ENCODE measurements at places on chromosomes 1 and 21.

- no peak for DNase-seq
Observed at GRCh38 chr21:26719750-26720149, 125.5 kb downstream of the ADAMTS1 start.

DNA sequence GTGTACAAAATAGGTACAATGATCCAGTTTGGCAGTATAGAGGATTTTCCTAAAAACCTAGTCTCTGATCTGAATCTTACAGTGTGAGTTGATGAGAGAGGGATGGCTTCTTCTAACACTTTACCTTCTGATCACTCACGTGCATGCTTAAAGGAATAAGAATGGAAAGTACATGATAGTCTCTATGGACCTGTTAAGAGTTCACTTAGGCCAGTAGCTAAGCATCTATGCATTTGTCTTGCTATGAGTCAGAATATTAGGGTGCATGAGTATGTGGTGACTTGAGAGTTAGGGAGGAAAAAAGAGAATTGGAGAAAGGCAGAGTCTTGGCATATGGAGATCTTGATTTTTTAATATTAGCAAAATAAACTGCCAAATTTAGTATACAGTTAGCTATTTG, 206.3 kb downstream of the COL11A1 start:
- DNase-seq: no peak

DNA sequence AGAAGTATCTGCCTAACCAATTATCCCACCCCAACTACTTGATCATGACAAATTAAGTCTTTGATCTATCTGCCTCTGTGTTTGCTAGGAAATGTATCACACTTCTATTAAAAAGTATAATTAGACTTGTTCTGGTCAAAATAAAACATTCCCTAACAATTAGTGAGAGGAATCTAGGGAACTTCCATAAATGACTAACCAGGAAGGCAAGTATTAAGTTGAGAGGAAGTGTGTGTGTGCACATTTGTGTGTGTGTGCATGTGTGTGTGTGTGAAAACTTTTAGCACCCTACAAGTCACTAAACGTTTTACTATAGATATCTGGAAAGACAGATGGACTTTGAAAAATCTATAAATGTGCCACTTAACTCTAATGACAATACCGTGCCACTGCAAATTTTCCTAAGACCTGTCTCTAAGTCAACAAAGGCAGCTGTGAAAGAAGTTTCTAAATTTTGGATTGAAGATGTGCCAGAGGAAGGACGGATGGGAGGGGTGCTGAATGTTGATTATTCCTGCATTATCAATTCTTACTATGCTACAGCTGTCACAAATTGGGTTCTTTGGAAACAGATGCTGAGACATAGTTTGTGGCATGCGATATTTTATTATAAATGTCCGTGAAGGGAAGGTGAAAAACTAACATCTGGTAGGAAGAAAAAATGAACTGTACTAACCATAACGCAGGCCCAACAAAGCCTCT, 567.1 kb downstream of the PTPRC start:
- no peak for DNase-seq

GRCh38 chr1:12552951-12553921, 64.8 kb downstream of the DHRS3 start:
- DNase-seq: no peak

GRCh38 chr1:39258925-39259244, 54.4 kb downstream of the MACF1 start:
- no peak for DNase-seq

DNA sequence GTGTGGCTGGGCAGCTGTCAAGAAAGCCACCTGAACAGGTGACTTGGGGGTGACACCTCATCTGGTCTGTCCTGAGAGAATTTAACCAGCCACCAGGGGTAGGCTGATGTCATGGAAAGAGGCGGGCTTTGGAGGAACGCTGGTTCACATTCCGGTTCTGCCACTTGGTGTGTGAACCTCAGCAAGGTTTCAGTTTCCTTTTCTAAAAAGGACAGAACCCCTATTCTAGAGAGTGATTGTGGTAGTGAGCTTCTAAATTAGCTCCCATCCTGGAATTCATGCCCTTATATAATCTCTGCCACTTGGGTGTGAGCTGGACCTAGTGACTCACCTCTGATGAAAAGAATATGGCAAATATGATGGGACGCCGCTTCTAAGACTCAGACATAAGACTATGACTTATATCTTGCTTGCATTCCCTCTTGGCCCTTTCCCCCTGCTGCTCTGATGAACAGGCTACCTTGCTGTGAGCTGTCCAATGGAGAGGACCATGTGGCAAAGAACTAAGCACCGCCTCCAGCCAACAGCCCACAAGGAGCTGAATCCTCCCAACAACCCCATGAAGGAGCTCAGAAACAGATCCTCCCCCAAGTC, 332.1 kb downstream of the RRAGC start:
- DNase-seq: no peak

GRCh38 chr1:245622332-245623014, 467.7 kb downstream of the KIF26B start:
- DNase-seq: no peak

DNA sequence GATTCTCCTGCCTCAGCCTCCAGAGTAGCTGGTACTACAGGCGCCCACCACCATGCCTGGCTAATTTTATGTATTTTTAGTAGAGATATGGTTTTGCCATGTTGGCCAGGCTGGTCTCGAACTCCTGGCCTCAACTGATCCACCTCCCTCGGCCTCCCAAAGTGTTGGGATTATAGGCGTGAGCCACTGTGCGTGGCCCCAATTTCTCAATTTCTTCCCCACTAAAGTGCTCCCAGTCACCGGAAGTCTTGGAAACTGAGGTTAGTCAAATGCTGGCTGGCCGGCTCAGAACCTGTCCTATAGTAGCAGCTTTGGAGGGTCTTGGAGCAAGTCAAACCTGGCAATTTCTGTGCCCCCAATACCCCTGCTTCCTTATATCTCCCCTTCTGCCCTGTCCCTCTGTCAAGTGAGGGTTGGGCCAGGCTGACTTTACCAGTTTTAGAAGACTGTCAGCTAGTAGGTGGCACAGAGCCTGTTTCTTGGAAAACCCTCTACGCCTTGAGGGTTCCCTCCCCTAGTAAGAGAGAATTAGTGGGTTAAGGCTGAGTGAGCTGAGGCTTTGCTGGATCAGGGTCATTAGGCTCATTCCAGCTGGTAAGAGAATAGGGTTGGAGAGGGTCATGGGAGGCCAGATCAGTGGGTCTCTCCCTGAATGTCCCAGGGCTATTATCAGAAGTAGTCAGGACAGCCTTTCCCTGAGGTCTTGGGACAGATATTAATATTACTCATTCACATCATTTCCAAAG, 8.3 kb upstream of the EPB41 start:
- no peak for DNase-seq

GRCh38 chr1:96872757-96873156, 151.2 kb downstream of the PTBP2 start:
- DNase-seq: no peak

DNA sequence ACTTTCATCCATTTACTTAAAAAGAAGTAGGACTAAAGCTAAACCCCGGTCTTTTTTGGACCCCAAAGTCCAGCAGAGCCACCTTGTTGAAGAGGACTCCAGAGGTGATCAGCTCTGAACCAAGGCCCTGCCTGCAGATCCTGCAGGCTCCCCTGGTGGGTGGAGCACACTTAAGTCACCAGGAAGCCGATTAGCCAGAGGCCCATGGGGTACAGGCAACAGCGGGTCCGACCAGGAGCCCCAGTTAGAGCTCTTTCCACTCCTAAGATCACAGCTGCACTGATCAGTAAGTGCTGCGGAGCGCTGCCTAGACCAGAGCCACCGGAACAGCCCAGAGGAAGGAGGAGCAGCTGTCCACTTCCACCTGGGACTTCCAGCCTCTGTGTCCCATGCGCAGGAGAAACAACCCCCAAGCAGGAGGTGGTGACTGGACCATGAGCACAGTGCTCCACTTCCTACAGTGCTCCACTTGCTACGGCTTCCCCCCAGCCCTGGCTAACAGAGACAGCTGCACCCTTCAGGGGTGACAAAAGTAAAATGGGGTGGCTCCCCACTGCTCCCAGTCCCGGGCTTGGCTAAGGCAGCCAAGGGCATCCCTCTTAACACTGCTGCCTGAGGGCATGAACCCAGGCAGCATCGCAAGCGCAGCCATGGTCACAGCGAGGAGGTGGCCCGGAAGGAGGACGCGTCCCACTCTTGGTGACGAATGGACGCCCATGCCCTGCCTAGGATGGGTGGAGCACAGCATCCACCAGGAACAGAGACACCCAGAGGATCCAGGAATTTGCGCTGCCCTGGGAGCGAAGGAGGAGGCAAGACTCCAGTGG, 58.0 kb downstream of the NPHP4 start:
- DNase-seq: no peak

DNA sequence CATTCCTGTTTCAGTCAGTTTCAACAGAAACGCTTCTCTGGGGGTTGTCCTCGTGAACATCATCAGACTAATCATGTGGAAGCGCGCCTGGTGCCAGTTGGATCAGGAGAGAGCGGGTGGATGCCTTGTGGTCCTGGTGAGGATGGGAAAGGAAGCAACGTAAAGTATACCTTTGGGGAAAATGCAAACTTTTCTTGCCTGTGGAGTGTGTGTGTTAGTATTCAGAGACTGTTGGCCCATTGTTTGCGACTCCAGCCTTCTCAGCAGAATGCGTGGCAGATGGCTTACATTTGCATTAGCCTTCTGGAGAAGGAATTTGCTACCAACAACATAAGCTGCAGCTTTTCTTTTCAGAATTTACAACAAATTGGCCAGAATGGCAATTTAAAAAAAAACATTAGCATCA, 173.9 kb downstream of the RWDD3 start:
- DNase-seq: no peak

DNA sequence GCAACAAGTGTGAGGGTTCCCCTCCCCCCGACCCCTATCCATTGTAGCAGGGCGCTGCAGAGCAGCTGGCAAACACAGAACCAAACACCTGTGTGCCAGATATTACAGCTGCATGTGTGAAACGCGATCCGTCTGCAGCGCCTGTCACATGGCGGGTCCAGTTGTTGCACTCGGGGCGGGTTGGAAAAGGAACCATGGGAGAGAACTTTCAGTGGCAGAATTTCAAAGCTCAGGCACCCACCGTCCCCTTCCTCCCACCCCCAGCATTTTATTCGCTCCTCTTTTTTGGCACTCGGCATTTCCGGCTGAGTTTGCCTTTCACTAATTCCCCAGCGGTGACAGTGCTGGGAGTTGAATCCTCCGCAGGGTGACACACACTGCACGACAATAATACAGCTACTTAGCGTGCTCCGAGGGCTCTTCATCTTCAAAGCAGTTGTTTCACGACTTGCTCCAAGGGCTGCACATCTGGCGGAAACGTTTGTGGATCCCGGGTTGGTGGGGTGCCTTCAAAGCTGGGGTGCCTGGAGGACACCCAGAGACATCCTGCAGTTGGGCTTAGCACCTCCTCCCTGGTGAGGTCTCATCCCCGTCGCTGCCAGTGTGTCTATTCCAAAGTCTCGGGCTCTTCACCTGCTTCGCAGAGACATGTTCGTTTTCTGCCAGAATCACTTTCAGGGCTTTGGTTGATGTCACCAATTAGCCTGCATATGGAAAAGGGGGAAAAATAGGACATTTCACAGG, 180.7 kb downstream of the ZBTB18 start:
- DNase-seq: no peak

- no peak for DNase-seq
Observed at GRCh38 chr21:41610042-41610839, 102.3 kb upstream of the TMPRSS2 start.

DNA sequence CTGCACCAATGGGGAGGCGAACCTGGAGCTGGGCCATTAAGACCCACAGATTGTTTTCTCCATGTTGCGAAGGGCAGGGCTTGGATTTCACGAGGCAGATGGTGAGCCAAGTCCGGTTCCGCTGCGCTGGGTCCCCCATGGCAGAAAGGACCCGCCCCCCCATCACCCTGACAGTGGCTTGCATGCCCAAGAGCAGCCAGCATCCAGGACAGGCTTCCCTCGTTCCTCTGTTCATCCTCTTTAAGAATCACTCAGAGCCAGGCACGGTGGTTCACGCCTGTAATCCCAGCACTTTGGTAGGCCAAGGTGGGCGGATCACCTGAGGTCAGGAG, 15.8 kb upstream of the NPHP4 start:
- DNase-seq: no peak

DNA sequence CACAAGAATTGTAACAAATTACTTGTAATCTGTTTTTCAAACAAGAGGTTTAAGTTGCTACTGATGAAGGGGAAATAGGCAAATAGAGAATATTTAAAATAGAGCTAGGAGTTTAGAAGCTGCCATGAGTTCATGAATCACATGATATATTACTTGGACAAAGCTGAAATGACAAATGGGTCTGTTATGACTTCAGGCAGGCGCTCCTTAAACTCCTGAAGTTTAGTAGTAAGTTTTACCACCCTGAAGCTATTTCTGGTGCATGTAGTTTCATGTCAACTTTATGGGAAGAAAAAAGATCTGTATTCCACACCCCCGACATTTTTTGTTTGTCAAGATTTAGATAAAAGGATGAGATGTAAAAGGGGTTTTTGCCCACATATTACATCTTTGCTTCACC, 58.5 kb downstream of the PLA2G4A start:
- DNase-seq: no peak

- DNase-seq: no peak
Observed at GRCh38 chr1:88404582-88404981, 279.5 kb upstream of the PKN2 start.

DNA sequence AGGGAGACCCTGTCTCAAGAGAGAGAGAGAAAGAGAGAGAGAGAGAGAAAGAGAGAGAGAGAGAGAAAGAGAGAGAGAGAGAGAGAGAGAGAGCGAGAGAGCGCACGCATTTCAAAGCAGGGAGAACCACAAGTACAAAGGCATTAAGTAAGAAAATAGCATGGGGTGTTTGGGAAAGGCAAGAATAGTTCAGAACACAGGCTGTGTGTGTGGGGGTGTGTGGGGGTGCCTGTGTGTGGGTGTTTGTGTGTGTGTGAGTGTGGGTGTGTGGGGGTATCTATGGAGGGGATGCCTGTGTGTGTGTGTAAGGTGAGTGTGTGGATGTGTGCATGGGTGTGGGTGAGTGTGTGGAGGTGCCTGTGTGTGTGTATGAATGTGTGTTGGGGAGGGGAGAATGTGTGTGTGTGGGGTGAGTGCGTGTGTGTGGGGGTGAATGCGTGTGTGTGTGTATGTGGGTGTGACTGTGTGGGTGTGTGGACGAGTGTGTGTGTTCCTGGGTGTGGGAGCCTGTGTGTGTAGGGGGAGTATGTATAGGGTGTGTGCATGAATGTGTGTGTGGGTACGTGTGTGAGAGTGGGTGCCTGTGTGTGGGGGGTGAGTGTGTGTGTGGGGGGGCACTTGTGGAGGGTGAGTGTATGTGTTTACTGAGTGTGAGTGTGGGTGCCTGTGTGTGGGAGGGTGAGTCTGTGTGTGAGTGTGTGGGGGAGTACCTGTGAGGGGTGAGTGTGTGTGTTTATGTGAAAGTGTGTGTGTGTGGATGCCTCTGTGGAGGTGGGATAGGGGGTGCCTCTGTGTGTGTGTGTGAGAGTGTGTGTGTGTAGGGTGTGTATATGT, 19.1 kb upstream of the HDAC1 start:
- no peak for DNase-seq

GRCh38 chr1:4058122-4058521, 158.1 kb upstream of the C1orf174 start:
- DNase-seq: no peak

DNA sequence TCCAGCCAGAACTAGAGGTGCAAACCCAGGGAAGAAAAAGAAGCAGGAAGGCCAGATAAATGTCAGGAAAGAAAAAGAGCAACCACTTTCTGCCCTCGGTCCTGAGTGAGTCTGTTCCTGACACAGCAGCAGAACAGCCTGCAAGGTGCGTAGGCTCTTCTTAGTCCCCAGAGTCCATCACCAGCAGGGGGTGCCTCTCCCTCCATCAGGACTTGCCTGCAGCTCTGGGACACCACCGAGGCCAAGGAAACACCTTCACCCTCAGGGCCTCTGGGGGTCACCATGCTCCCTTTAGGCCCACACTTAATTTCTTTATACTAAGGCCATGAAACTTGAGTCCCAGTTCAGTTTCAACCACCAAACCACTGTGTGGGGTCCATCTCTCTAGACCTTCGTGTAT, 43.7 kb upstream of the NFASC start:
- DNase-seq: no peak

All from KG1 (cell line).